ENCODE measurements at places on chromosomes 6 and 20.

GRCh38 chr6:26118999-26119398, 31.8 kb downstream of the HFE start:
- DNase-seq, result no peak

DNA sequence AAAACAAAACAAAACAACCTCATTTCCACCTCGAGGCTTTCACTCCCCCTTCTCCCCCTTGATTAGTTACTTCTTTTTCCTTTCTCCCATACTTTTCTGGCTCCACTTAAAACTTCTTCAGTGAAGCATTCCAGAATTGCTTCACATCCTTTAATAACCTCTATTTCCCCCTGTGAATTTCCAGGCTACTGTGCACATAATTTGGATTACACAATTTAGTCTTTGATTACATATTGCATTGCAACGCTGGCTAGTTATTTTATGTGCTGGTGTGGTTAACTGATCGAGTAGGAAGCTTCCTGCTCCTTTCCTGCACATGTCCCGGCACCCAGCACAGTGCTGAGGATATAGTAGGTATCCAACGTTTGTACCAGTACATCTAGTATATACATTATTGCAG, 28.1 kb upstream of the EEF1E1 start:
- DNase-seq, result no peak

DNA sequence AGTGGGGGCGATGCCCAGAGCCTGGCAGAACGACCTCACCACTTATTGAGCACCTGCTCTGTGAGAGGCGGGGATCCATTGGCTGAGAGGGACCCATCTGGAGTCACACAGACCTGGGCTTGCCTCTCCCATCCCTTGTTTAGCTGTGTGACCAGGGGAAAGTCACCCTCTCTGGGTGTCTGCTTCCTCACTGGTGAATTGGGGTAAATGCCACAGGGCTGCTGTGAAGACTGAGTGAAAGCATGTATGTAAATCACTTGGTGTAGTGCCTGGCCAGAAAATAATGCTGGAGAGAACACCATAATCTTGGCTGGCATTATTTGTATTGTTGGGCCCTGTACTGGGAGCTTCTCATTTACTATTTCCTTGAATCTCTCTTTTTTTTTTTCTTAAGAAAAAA, 83.4 kb upstream of the PRL start:
- DNase-seq, result no peak

DNA sequence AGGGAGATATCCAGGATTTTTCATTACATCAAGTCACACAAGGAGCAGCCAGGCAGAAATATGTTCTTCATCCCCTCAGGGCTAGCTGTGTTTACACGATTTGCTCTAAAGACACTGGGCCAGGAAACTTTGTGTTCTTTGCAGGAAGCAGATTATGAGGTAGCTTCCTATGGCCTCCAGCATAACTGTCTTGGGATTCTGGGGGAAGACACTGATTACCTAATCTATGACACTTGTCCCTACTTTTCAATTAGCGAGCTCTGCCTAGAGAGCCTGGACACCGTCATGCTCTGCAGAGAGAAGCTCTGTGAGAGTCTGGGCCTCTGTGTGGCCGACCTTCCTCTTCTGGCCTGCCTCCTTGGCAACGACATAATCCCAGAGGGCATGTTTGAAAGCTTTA, 11.2 kb downstream of the FAM120B start:
- DNase-seq, result no peak

DNA sequence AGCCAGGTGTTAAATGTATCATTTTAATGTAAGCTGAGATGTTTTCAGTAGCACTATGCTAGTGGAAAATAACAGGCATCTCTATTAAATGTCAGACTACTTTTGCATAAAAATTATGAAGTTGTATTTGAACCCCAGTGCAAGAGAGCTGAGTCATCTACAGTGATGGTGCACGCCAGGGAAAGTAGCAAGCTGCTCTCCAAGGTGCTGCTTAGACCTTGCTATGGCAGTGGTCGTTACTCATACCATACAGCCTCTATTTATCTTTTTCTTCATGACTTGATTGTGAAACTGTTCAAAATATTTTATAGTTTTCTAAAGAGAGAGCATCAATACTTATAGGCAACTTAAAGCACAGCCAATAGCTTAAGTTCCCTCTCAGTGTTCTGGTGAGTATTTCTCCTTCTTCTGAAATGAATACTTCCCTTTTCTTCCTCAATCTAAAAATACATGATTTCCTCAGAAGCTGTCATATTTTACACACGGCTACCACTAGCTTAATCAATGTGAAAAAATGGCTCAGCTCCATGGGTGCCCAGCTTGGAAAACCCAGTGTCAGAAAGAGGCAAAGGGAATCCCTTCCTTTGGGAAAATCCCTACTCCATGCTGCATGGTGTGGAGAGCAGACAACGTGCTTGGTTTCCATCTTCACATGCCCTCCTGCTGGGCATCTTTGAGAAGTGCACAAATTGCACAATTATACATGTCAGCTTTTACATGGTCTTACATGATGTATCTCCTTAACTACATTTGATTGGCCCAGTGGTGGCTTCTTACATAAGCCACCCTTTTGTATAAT, 105.6 kb downstream of the ELOVL4 start:
- DNase-seq, result no peak

DNA sequence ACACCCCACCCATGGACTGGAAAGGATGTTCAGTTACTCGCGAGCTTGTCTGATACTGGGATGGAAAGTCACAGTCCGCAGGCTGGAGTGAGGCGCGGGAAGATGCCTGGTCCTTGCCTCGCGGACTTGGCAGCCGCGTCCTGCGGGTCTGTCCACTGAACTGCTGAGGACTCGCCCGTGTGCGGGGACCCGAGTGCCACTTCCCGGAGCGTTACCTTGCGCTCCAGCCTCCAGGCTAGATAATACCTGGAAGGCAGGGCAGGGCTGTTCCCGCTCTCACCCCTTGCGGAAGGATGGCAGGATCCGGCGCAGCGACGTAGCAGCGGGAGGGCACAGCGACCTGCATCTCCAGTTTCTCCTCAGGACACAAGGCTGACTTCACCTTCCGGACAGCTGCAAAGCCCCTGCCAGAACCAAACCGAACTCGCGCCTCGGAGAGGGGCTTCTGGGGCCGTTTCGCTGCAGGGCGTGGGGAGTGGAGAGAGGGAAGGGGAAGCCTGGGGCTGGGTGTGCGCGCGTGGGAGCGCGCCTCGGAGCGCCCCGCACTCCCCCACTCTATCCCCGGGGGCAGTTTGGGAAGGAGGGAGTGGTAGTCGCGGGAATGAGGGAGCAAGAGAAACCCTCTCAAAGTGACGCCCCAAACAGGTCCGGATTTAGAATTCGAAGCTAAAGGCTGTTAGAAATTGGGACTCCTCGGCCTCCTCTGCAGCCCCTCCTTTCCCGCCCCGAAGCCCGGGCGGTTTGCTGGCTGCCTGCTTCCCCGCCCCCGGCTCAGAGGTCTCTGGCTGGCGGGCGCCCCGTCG, at the start of gene KCNQ5:
Gene KCNQ5 (plus strand): TSS at position 774 of the 803 bp plus-strand sequence.
- no peak for DNase-seq

GRCh38 chr6:145420599-145420998, 314.7 kb downstream of the EPM2A start:
- DNase-seq, result no peak

GRCh38 chr20:35298264-35298663, 6.0 kb upstream of the FAM83C start:
- no peak for DNase-seq

DNA sequence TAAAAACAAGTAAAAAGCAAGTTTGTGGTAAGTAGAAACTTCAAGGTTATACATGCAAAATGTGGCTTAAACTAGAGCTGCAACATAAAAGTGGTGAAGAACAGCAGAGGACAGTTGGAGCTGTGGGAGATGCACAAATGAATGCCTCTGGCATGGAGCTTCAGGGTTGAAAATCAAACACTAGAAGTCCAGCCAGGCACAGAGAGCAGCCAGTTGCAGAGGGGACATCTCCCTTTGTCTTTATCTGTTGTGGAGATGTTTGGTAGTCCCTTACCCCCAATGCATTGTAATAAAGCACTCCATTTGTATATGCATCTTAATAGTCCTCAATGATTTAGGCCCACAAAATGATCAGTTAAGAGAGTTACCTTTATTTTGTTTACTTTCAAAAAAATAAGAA, 73.1 kb upstream of the C20orf144 start:
- no peak for DNase-seq
